ENCODE measurements at places on chromosomes 12 and 14. TPM values are rescaled to one million over a fixed set of nuclear protein-coding genes. Genes with fewer than 3 reads are reported as not detected.

ADCY6 gene
- total RNA-seq = 19.0 TPM

FGF6 gene
- total RNA-seq = not detected

DACT1 gene
- total RNA-seq = 0.40 TPM

PRR4 gene
- 9.3 TPM for total RNA-seq

DNAI7 gene
- total RNA-seq = not detected

CFAP54 gene
- total RNA-seq = 0.77 TPM

DDN gene
- 3.5 TPM for total RNA-seq

INHBC gene
- not detected for total RNA-seq

ADAM21 gene
- 0.80 TPM for total RNA-seq

TMEM120B gene
- total RNA-seq = 18.5 TPM

CMKLR1 gene
- not detected for total RNA-seq

ING4 gene
- total RNA-seq = 23.8 TPM

FGD6 gene
- total RNA-seq = 14.2 TPM

ALKBH1 gene
- 9.7 TPM for total RNA-seq

FAIM2 gene
- not detected for total RNA-seq

CLEC9A gene
- total RNA-seq = not detected

SLC5A8 gene
- total RNA-seq = not detected

SRSF5 gene
- total RNA-seq = 309 TPM

TMEM119 gene
- not detected for total RNA-seq

Data from PC-3 (cell line).